Neural crest cell (in vitro differentiated cells): ENCODE measurements at places on chromosomes 1 and 21.

- DNase-seq = no peak
These were observed 517.5 kb downstream of the ADGRL2 start for GRCh38 chr1:82318265-82318664.

GRCh38 chr1:9293241-9293532, 493 bp downstream of the SPSB1 start:
- no peak for DNase-seq

DNA sequence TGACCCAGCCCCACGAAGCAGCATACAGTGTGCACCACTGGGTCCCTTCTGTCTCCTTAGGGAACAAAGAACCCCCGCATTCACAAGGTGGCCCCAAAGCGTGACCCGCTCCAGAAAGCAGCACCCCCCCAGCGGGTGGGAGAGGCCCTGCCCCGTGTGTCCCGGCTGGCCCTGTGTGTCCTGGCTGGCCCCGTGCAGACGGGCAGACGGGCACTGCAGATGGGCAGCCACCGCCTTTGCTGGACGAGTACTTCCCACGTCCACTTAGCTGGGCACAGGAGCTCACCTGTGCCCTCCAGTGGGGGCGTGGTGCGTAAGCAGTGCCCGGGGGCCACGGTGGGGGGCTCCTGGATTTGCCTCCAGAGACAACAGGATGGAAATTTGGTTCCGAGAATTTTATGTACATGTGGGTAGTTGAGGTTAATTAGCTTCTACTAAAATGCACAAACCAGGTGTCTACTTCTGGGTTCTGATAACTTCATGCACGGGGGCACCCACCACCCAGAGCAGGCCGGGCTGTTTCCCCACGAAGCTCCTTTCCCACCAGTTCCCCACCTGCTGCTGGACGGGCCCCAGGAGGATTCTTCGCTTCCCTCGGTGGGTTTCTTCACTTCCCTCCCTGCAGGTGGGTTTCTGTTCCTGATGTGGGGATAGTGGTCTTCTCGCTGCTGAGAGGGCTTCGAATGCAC, 33.2 kb upstream of the SLC19A1 start:
- no peak for DNase-seq

DNA sequence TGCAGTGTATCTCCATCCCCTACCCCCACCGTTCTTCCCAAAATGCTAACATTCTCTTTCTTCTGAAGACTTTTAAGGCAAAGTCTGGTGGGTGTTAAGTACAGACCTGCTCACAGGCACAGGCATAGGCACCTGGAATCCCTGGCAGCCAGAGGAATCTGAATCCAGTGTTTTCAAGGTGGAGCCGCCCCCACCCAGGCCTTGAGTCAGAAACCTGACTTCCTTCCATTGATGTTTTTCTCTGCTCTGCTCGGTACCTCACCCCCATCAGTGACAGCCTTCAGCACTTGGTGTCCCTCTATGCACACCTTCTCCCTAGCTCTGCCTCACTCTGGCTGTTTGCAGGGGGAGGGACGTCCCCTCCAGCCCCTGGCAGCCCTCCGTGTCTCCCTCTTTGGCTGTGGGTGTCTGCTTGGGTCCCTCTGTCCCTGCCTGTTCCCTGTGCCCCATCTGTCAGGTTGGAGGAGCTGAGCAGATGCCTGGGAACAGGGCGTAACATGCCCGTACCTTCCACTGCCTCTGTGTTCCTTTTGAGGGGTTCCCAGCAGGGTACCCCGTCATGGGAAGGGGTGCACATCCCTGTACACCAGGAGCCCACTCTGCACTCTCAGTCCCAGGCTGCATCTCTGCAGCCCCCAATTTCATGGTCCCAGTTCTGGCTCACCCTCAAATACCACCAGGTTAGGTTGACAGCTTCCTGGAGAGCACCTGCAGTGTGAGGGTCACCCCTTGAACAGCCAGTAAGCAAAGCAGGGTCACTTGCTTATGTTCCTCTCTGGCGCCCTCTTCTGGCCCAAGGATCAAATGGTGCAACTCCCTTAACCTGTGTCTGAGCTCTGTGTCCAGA, 6.7 kb downstream of the NCDN start:
- DNase-seq = peak; percentile 79

DNA sequence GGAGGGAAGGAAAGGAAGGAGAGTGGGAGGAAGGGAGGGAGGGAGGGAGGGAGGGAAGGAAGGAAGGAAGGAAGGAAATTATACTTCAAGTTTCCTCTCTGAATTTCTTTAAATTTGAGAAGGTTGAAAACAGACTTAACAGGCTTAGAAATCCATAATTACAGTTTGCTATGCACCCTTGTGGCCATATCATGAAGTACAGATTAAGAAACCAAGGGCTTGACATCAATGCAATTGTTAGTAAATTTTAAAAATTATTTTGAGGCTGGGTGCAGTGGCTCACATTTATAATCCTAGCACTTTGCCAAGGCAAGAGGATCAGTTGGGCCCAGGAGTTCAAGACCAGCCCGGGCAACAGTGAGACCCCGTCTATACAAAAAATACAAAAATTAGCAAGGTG, 14.4 kb downstream of the ANP32E start:
- no peak for DNase-seq

DNA sequence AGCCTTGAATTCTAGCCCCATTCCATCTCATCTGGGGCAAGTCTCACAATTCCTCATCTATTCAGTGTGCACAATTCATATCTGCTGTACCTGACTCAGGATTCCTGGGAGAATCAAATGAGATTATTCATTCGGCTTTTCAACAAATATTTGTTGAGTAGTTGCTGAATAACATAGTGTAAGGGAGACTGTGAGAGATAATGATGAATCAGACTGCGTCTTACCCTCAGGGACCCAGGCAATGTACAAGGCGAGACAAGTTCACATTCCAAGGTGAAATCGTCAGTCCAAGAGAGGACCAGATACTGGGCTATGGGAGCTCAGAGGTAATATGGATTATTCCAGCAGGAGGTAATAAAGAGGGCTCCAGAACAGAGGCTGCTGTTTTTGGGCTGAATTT, 67.8 kb upstream of the SMYD2 start:
- DNase-seq = no peak

DNA sequence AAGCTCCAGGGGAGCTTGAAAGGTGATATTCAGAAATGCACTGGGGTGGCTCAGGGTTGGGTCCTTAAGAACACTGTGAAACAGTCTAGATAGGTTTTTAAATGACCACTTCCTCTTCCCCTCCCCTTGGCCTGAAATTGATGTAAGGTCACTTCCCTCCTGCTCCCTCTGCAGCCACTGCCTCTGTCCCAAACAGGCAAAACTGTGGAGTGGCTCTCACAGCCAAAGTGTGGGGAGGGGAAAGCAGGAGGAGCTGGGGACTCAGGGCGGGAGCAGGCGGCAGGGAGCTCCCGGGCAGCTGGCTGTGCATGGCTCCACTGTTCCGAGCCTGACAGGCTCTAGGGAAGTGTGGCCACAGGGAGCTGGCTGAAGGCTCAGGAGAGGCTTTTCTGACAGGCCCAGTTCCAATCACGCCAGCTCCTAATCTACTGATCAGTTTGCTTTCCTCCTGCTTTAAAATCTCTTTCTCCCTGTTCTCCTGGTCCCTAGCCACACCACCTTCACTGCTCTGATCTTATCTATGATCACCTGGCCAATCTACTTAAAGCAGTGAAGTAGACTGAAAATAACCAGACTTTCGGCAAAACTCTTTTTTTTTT, 5.1 kb upstream of the CSRP1 start:
- no peak for DNase-seq
